ENCODE measurements at places on chromosomes 4 and X. TPM values are rescaled to one million over a fixed set of nuclear protein-coding genes. Genes with fewer than 3 reads are reported as not detected.

The XG gene
- 1.0 TPM for total RNA-seq

The KLF3 gene
- total RNA-seq: 15.5 TPM

GRCh38 chr4:112147697-112148096 is 2.4 kb downstream of the FAM241A start:
- peaks cover 11% of the 10 kb centered on the region for H3K4me1 ChIP-seq
- H3K27me3 ChIP-seq: peaks cover 39% of the 10 kb centered on the region
- H3K36me3 ChIP-seq: no peaks in the 10 kb centered on the region
- H3K4me3 ChIP-seq: no peak overlapping the region
- no peak for DNase-seq
- H3K27ac ChIP-seq: no peak overlapping the region

DNA sequence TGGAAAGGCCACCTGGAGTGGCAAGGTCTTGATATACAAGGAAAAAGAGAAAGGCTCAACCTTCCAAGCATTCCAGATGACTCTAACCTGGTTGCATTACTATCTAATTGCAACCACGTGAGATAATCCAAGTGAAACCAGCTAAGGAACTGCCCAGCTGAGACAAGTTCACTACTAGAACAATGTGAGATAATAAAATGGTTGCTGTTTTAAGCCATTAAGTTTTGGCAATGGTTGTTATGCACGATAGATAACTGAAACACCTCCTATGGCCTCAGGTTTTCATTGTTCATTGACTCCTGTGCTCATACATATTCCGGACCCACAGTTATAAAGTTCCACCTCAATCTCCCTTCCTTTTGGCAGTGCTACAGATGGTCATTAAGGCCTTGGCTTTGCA is 9.2 kb upstream of the CXorf66 start:
- H3K27me3 ChIP-seq: peaks cover 17% of the 10 kb centered on the region
- H3K4me3 ChIP-seq: no peak overlapping the region
- H3K4me1 ChIP-seq: peaks cover 8% of the 10 kb centered on the region
- H3K27ac ChIP-seq: no peak overlapping the region
- no peak for DNase-seq

GRCh38 chrX:45200741-45201234 is at the start of gene DIPK2B:
Gene DIPK2B, minus strand, starts transcription at chrX:45200876. Its CDS starts 50 bp downstream, at chrX:45200826.
- peaks cover 3% of the 10 kb centered on the region for H3K36me3 ChIP-seq
- H3K4me1 ChIP-seq: peaks cover 11% of the 10 kb centered on the region
- H3K27ac ChIP-seq: no peak within 1 kb of the TSS
- no peak within 1 kb of the TSS for H3K4me3 ChIP-seq
- no peak for DNase-seq

- H3K27me3 ChIP-seq: no peaks in the 10 kb centered on the region
- H3K27ac ChIP-seq: no peak overlapping the region
- DNase-seq: no peak
- peaks cover 4% of the 10 kb centered on the region for H3K4me1 ChIP-seq
- no peak overlapping the region for H3K4me3 ChIP-seq
These were observed 17.6 kb downstream of the DYNLT3 start for GRCh38 chrX:37829721-37830120.

Measured in WTC11 (cell line).